Fibroblast of skin of abdomen (primary cell): ENCODE measurements at places on chromosomes 7 and 10.

DNA sequence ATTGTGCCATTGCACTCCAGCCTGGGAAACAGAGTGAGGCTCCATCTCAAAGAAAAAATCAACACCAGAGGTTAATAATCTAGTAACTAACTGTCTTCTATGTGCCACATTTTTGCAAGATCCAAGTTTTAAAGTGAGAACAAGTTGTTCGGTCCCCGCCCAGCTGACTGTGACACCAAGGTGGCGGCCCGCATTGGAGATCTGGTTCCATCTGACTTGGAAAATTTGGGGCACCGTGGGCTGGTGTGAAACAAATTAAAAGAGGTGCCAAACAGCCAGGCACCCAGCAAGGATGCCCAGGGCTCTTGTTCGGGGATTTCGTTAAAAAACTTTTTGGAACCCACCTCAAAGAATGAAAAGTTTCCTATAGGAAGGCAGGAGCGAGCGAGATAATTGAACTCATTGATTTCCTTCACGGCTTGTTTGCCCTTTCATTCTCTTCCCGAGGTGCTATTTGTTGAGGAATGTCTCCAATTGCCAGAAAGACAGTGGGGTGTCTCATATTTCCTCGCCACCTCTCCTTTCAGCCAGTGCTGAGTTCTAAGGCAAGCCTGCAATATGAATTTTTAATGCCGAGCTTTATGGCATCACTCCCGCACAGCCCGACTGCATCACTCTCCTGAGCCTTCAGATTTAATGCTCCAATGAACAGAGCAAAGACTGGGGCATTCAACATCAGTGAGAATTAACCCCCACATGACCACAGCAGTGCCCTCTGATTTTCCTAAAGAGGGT, 156.9 kb upstream of the SH2B2 start:
- DNase-seq = no peak

- no peak for DNase-seq
Observed at GRCh38 chr10:115802911-115803310, 470.1 kb downstream of the GFRA1 start.

- no peak for DNase-seq
Observed at GRCh38 chr7:96297876-96298275, 24.0 kb downstream of the SLC25A13 start.

DNA sequence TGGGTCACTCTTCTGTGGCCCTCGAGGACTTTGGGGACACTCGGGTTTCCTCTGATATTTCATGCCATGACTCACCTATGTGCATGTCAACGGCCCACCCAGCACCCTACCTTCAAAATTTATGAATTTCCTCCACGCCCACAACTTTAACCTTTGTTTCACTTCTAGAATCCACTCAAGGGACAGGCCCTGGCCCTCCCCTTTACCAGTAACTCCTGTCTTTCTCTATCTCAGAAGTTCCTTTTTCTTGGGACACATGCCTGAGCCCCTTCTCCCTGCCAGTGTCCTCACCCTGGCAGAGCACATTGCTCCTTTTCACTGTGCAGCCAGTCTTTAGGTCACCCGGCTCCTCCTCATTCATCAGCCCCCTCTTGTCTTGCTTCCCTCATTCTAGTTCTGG, 282.5 kb upstream of the KLF6 start:
- no peak for DNase-seq

DNA sequence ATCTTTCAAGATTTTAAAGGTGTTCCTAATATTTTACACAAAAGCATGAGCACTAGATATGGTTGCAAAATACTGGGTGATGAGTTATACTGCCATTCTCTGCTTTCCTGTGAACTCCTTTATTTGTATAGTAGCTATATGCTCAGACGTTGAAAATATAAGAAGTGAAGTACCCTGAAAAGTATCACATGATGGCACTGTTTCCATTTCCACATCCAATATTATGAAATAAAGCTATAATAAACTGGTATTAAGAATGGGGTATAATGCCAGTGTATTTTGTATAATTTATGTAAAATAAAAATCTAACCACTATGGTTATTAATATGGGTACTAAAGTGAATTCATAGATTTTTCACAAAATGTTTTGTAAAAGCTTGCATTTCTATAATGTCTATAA, 79.6 kb upstream of the FOXP2 start:
- no peak for DNase-seq

DNA sequence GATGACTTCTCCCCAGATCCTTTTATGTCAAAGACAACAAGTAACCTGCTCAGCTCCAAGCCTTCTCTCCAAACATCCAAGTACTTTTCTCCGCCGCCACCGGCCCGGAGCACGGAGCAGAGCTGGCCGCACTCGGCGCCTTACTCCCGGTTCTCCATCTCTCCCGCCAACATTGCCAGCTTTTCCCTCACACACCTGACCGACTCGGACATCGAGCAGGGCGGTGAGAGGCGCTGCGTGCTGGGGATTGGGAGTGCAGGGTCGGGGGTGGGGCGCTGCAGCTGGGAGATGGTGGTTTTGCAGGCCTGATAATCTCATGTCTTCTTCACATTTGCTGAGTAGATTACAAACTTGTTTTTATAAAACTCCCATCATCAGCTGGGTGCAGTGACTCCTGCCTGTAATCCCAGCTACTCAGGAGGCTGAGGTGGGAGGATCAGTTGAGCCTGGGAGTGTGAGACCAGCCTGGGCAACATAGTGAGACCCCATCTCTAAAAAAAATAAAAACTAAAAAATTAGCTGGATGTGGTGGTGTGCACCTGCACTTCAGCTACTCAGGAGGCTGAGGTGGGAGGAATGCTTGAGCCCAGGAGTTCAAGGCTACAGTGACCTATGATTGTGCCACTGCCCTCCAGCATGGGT, 7.2 kb upstream of the BHLHA15 start:
- no peak for DNase-seq

DNA sequence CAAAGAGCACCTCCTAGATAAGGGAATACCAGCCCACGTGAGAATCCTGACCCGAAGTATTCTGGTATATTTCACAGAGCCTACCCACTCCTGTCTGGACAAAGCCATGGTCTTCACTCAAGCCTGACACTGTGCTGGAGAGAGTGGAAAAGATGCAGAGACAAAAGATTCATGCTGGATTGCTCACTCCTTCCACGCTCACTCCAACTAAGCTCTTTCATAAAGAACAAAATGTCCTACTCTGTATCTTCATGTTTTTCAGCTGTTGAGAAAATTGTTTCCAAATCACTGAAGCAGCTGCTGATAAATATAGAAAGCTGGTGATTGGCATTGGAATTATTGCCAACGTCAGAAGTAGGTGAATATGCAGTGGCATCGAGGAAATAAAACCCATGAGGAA, 106.0 kb downstream of the ABLIM1 start:
- DNase-seq = no peak

GRCh38 chr7:151506901-151507382, 12.8 kb downstream of the RHEB start:
- DNase-seq = no peak

- DNase-seq = no peak
Observed at GRCh38 chr7:87129332-87129731, 22.9 kb upstream of the DMTF1 start.

DNA sequence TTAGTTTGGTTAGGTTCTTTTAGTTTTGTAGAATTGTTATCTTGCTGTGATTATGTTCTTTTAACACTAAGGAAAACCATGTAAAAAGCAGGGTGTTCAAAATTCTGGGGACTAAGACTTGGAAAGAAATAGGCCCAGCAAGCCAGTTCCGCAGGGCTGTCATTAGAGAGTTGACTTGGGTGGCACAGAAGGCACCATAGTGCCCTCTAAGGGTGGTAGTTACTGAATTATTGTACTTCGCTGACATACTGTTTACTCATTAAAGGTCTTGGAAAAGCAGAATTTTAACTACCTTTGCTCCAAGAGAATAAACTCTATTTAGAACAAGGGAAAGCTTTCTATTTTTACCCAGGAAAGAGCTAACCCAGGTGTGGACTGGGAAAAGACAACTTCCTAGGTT, 86.5 kb downstream of the OTUD1 start:
- DNase-seq = peak; percentile 5

- no peak for DNase-seq
Observed at GRCh38 chr7:119886007-119886406, 387.0 kb upstream of the KCND2 start.

GRCh38 chr10:124561206-124561605, 99.6 kb downstream of the LHPP start:
- DNase-seq = no peak

DNA sequence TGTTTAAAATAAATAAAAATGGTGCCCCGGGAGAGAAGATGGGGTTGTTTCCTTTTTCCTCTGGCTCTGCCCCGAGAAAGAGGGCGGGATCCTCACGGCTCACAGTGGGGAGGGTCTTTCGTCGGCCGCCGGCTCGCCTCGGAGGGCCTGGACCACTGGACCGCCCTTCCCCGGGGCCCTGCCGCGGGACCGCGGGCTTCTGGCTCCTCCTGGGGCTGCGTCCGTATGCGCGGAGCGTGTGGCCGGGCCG, 3.5 kb upstream of the IGF2BP3 start:
- DNase-seq = no peak

DNA sequence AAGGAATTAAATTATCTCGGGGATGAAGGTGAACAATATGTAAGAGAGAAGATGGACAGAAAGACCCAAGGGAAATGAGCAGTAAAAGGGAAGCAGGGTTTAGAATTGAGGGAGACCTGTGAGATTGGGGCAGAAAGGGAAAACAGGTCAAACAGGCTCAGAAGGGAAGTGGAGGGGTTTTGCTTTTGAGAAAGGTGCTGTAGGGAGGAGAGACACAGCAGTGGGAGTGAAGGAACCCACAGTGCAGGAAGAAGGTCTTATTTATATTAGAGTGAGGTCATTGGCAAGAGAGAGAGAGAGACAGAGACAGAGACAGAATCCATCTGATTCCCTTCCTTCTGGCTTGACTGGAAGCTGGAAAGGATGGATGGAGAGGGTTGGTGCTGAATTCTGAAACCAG, 3.5 kb upstream of the TCAF1 start:
- DNase-seq = no peak
